ENCODE measurements at places on chromosomes 1 and 21. TPM values are rescaled to one million over a fixed set of nuclear protein-coding genes. Genes with fewer than 3 reads are reported as not detected.
A peak's percentile ranks its signal among the peaks of the same experiment; 100 is the strongest.

DNA sequence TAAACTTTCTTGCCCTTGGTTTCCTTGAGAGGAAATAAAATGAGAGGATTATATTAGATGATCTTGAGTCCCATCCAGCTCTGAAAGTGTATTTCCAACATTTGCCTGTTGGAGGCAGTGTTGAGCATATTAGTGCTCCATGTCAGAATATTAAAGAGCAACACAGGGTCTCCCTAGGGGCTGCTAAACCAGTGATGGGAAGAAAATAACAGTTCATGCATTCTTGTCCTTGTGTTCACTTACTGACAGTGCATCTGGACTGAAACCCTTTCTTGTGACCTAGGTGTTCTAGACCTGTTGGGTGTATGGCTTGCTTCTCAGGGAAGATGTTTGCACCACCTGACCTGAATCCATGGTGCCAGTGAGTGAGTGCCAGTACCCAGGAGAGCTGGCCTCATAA lies 124.7 kb upstream of the KIAA0040 start:
- no peak for DNase-seq

DNA sequence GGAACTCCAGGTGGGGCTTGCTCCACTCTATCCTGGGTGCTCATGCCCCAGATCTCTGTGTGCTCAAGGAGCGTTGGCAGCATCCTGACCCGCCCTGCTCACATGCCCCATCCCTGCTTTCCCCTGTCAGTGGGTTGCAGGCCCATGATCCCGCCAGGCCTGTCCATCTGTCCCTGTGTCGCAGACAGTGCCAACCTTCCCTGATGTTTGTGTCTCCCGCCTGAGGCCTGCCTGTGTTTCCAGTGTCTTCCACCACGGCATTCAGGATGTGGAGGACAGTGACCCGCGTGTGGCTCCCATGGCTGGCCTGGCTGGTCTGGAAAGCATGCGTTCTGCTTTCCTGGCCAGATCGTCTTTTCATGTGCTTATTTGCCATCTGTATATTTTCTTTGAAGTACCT lies 82.9 kb downstream of the PCBP3 start:
- DNase-seq: no peak

The DNM3 gene
- total RNA-seq: 1.8 TPM

The DCAF6 gene
- total RNA-seq: 64.4 TPM

The RHEX gene
- total RNA-seq: not detected

- no peak for DNase-seq
Measured at GRCh38 chr1:228289996-228290881, 82.4 kb downstream of the OBSCN start.

The CACNA1S gene
- not detected for total RNA-seq

DNA sequence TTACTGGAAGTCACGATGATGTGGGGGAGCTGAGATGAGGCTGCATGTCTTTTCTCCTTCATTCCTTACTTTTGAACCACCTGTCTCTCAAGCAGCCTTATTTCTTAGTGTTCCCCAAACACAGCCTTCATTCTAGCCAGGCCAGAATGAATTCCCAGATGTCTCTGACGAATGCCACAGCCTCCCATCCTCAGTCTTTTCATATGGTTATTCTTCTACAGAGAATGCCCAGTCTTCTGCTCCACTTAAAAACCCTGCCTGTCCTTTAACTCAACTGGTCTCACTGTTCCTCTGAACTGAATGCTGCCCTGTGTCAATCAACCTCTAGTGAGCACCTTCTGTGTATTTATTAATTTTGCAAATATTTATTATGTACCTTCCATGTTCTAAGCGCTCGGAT lies 156.2 kb downstream of the PLA2G4A start:
- DNase-seq: no peak

DNA sequence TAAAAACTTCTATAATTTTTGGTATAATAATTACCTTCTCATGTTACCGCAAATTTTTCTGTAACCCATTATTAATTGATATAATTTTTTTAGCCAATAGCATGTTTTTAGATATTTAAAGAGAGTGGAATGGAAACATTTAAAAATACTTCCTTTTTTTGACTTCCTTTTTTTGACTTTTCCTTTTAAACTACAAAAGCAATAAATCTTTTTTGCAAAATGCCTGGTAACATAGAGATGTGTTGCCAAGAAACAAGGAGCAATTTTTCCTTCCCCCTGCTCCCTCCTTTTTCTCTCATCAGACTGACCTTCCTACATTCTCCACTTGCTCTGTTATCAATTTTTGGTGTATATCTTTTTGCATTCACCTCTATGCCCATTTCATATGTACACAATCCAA lies 666.2 kb downstream of the ADGRL2 start:
- no peak for DNase-seq

- DNase-seq: no peak
Measured at GRCh38 chr1:57549300-57549699, 125.4 kb upstream of the DAB1 start.

DNA sequence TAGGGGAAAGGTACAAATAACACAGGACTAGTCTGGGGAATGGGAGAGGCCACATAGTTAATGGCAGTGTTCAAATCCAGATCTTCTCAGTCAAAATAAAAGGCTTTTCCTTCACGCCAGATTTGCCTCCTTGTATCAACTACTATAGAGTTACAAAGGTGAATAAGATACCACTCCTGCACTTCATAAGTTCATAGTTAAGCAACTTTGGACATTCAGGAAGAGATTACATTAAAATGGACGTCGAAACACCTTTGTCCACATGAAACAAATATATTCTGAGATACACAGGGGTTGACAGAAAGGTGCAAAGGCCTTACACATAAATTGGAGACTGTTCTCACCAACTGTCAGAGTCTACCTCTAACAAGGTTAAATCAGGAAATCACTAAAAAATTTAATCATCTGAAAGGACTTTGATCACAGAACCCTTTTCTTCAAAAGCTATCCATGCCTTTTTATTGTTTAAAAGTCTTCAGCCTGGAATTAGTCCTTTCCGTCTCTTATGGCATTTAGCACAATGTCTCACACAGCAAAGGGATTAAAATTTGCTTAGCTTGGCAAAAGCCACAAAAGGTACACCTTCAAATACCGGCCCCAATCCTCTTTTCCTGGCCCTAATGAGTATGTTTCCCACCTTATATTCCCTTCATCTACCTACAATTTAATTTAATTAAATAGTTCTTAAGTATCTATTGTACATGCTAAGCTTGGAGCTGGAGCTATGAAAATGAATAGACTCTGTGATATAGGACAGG lies 8.1 kb downstream of the F5 start:
- DNase-seq: no peak

GRCh38 chr1:228161866-228162265 lies 3.7 kb upstream of the IBA57 start:
- no peak for DNase-seq

The NDUFS2 gene
- total RNA-seq: 142 TPM

GRCh38 chr1:67889953-67890567 lies 56.8 kb upstream of the GNG12 start:
- peak; percentile 96 for DNase-seq

DNA sequence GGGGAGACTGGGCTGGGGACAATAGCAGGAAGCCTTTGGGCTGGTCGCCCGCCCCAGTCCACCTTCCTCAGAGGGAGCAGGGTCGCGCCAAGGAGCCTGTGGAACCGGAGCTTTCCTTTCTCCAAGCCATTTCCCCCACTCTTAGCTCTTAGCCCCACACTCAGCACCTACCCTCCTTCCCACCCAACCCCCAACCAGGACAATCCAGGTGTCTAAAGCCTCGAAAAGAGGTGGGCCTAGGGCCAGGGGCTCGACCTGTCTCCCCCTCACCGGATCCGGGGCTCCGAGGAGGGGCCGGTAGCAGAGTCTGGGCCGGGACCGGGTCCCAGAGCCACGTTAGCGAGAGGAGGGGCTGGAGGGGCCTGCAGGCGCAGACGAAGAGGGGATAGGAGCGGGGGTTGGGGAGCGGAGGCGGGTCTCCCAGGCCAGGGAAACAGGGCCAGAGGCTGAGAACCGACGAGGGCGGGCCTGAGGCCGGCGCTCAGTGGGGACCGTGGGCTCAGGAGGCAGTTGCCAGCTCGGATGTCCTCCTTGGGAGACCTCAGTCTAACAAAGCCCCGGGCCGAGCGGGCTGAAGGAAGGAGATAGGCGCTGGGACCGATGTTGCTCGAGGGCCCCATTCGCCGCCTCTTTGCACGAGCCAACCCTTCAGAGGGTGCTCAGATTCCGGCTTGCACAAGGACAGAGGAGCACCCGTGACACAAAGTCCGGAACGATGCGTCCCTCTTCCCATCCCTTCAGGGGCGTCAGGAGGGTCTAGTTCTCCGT lies 943 bp downstream of the SEMA6C start:
- DNase-seq: peak; percentile 4

DNA sequence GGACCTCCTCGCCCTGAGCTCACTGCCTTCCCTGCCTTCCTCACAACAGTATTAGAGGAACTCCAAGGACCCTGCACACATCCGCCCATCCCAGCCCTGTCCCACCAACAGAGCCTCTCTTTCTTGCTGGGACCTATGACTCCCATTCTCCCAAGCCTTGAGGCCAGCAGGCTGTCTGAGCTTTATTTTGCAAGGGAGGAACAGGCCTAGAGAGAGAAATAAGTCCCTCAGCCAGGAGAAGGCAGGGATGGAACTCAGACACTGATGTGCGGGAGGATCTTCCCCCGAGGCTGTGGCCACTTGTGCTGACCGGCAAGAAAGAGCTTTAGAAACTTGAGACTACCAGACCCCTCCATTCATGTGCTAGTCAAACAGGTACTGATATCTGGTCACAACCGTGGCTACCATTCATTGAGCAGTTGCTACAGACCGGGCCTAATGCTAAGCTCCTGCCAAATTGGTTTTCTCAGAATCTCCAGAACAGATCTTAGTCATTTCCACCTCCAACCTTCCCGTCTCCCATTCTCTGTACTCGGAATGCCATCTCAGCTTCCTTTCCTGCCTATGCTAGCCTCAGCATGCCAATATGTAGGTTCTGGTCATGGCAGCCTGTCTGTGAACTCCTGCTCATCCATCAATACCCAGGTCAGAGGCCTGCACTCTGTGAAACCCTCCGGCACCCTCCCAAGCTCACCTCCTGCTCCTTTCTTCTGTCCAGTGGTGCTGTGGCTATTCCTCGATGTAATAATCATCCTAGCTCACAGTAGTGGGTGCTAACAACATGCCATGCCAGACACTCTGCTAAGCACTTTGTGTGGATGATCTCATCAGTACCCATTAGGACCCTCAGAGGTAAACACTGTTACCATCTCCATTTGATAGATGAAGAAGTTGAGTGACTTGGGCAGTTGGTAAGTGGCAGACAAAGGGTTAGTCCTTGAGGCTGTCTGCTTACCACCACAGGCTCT lies 3.8 kb downstream of the TMEM54 start:
- no peak for DNase-seq

DNA sequence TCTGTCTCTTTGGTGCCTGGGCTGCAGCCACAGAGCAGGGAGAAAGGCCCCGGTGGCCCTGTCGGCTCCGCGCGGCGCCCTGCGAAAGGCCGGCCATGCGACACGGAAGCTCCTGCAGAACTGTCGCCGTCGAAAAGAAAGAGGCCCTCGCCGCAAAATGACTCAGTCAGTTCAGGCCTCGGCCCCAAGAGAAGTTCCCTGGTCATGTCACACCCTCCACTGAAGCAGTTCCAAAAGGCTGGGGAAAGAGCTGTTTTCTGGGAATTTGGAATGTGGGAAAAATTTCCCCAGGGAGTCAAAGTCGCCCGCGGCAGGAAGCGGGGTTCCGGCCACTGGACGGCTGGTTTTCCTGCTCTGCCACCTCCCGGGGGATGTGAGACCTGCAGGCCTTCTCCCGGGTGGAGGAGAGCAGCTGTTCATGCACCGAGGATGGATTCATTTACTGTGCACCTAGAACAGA lies 115.8 kb upstream of the ZNF678 start:
- DNase-seq: peak; percentile 30

GRCh38 chr1:25872713-25873112 lies 2.8 kb downstream of the PAQR7 start:
- DNase-seq: no peak

The FAM110D gene
- total RNA-seq: not detected

GRCh38 chr1:183231545-183231944 lies 45.5 kb downstream of the LAMC2 start:
- no peak for DNase-seq

DNA sequence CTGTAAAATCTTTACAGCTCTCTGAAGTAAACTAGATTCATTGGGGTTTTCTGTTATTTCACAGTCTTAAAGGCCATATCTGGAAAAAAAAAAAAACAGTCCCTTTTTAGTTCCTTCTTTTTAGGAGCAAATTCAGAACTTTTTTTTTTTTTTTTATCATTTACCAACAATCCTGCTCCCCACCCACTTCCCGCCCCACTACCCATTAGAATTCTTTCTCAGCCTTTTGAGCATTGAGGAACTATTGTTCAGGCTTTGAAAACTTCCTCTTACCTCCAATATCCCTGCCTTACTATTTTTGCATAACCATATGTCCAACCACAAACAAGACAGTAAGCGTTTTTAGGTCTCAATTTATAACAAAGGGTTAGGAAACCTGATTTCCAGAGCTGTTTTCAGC lies 330.1 kb downstream of the PLPP3 start:
- DNase-seq: no peak

DNA sequence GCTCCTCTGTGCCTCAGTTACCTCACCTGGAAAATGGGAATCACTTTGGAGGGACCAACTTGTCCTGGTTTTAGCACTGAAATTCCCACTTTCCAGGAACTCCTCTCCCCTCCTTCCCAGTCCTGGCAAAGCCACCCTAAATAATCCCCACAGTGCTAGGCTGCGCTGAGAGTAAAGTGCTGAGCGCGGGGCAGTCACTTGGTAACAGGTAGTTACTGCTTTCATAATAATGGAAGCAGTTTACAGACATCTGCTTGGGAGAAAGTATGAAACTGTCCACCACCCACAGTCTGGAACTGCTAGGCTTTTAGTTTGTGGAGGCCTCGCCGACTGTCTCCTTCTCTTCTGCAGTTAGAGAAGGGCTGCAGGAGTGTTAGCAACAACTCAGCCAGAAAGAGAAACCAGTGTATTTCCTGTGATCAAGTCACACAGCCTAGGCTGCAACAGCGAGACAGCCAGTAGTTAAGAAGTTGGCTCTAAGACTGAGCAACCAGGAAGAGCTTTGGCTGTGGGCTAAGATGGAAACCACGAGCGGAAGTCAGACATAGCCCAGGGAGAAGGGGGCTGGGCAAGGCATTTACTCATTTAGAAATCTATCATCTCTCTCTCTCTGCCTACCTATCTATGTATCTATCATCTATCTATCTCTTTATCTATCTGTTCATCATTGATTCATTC lies 30.8 kb upstream of the ABCG1 start:
- no peak for DNase-seq

- peak; percentile 40 for DNase-seq
Measured at GRCh38 chr1:168135921-168136708, 615 bp downstream of the GPR161 start.

The HSPA6 gene
- total RNA-seq: 0.51 TPM

GRCh38 chr1:50047916-50048694 lies 24.4 kb upstream of the AGBL4 start:
- DNase-seq: no peak

GRCh38 chr1:164641353-164641730 lies 82.4 kb downstream of the PBX1 start:
- DNase-seq: peak; percentile 27

The RYR2 gene
- 0.17 TPM for total RNA-seq
